ENCODE measurements at places on chromosomes 6 and 20.

DNA sequence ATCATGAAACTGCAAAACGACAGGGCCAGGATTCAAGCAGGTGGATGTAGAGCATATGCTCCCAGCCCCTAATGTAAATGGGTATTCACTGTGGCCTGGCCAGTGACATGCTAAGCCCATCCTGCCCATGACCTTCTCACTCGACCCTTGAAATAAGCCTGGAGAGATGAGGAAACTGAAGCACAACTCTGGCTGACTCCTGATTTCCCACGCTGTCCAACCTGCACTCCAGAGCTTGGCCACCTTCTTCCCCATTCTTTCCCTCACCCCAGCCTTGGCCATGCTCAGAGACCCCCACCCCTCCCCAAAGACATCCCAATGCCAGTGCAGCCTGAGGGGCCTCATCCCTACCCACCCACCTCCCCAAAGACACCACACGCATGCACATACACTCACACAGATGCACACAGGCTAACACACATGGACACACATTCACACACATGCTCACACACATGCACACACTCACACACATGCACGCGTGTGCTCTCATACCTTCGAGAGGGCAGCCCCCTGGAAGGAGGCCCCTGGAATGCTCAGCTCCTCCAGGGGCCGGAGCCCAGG, 12.4 kb downstream of the TFEB start:
- no peak for DNase-seq

- no peak for DNase-seq
Observed at GRCh38 chr6:160494576-160494975, 146.4 kb downstream of the SLC22A3 start.

GRCh38 chr6:53045891-53046673, 19.1 kb upstream of the FBXO9 start:
- DNase-seq: no peak

- no peak for DNase-seq
Observed at GRCh38 chr6:127812985-127813698, 87.7 kb downstream of the THEMIS start.

GRCh38 chr6:64874776-64875175, 832.2 kb downstream of the EYS start:
- no peak for DNase-seq

GRCh38 chr6:148364056-148364824, 21.6 kb downstream of the SASH1 start:
- DNase-seq: no peak

GRCh38 chr6:77650098-77650663, 2.7 kb upstream of the MEI4 start:
- no peak for DNase-seq

DNA sequence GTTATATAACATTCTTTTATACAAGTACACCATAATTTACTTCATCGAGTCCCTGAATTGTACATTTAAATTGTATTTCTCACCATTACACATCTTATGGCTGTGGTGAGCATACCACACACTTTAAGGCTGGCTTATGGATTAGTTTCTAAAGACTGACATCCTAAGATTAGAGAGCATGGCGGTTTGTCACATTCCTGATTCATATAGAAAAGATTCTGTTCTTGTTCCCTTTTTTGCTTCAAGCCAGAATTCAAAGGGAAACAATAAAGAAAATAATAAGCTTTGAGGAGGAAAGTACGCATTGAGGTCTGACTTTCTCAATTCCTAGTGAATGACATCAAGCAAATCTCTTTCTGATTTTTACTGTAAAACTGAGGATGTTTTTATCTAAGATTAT, 2.5 kb downstream of the BTN1A1 start:
- DNase-seq: no peak

DNA sequence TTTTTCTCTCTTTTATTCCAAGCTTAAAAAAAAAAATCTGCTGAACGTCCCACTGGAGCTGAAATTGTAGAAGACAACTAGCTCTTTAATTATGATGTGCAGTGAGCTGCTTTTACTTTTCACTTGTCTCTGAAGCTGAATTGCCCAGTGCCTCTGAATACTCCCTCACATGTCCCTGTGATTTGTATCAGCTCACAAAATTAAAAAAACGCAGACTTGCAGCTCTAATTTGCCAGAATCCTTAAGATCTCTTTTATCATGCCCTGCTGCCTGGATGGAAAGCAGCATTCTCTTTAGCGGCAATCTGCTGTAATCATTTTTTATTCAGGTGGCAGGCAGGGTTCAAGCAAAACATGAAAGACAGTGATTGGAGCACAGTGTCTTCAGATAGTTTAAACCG, 443.8 kb upstream of the SPTLC3 start:
- DNase-seq: no peak

DNA sequence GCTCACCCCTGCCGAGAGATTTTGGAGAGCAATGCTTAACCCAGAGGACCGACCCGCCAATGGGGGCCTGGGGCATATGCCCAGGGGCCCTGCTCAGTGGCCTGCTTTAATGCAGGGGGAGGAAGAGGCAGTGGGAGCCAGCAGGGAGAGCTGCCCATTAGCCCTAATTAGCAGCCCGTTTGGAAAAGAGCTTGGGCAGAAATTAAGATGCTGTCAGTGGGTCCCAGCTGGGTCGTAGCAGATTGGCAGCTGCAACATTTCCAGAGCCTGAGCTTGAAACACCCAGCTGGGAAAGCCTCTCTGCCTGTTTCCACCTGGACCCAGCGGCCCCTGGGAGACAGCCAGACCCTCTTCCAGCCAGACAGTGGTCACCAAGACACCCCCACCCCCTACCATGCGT, 39.5 kb downstream of the CD40 start:
- peak; percentile 25 for DNase-seq

- DNase-seq: no peak
Observed at GRCh38 chr6:113495521-113495920, 361.6 kb upstream of the MARCKS start.

- no peak for DNase-seq
Observed at GRCh38 chr20:62792940-62793756, 3.1 kb upstream of the MRGBP start.

DNA sequence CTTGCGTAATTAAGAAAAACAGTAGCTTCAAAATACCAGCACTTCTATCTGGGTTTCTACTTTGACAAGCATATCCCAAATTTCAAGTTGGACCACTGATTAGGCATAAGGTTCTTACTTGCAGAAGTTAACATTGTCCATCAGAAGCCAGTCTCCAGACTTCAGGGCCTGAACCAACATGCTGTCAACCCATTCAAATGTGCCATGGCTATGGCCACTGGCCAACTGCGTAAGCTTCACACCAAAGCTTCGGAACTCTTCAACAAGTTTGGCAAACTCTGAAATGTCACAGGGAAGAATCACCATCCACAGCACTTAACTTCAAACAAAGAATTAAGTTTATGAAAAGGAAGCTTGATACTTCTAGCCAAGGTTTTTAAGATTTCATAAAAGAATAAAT, 78.0 kb upstream of the LYRM2 start:
- DNase-seq: no peak

DNA sequence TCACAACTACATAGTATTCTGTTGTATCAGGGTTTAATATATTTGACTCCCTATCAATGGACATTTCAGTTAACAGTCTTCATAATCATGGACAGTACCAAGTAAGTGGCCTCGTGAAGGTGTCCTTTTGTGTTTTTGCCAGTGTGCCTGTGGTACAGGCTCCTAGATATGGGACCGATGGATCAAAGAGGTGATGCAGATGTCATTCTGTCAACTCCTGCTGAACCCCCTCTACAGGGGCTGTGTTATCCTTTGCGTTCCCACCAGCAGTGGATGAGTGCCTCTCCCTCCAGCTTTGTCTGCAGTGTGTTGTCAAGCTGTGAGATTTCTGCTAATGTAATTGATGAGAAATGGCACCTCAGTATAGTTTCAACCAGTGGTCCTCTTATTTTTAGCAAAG, 210.7 kb downstream of the QKI start:
- DNase-seq: no peak

GRCh38 chr20:46112430-46113112, 5.5 kb upstream of the CD40 start:
- no peak for DNase-seq

DNA sequence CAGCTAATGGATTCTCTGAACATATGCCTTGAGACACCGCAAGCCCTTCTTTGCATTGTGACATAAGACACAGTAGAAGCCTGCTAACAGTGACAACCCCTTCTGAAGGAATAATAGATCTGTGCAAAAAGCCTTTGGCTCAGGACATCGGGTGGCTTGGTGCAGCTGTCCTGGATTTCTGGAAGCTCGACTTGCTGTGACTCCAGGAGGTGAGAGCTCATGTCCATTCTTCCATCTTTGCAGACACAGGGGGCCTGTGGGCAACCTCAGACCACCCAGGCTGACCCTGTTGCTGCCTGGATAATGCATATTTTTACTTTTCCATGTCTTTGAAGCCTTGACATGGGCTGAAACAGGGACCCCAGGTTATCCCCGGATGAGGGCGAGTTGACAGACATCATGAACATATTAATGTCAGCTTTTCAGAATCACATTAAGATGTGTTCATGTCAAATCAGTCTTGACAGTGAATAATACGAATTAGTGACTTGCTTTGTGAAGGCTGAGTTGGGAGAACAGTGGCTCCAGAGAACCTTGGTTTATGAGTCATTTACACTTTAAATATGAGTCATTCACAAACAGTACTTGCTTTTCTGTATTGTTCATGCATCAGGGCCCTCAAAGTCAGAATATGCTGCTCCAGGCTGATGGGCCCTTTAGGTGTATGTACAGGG, 66.8 kb upstream of the IYD start:
- DNase-seq: no peak

GRCh38 chr6:9481292-9482029, 933.4 kb downstream of the TFAP2A start:
- no peak for DNase-seq

GRCh38 chr6:39819676-39820075, 27.5 kb downstream of the DAAM2 start:
- no peak for DNase-seq

DNA sequence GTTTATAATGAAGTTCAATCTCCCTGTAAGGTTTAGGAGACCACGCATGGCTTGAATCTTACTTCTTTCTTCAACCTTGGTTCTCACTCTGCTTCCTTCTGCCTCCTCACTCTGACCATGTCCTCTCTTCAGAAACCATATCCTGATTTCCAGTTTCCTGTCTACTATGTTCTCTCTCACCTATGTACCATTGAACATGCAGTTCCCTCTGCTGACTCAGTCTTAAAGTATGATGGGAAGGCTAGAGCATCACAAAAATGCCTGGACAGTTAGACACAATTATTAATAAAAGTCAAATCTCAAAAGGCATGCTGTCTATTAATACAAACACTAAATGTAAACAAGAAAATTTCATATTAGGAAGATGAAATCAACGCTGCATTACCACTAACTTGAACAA, 151.6 kb downstream of the PRKN start:
- DNase-seq: no peak

GRCh38 chr20:37590938-37591490, 63.3 kb upstream of the BLCAP start:
- DNase-seq: peak; percentile 63

GRCh38 chr6:143621876-143622605, 55.7 kb upstream of the PHACTR2 start:
- DNase-seq: no peak

GRCh38 chr6:52233975-52234823, 10.1 kb downstream of the IL17F start:
- DNase-seq: no peak

DNA sequence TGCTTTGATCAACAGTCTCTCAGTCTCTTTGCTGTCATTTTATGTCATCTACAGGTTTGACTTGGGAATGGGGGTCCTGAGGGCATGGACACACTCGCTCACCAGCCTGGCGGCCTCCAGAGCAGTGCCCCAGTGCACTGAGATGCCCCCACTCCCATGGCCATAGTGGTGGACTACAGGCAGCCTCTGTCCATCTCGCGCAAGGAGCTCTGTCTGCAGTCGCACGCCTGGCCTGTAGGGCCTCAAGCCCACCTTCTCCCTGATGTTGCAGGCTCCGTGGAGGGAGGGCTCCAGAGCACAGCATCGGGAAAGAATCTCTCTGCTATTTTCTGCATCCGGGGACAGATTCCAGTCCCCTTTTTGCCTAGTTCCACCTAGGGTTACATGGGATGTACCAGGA, 22.6 kb downstream of the DDO start:
- no peak for DNase-seq

DNA sequence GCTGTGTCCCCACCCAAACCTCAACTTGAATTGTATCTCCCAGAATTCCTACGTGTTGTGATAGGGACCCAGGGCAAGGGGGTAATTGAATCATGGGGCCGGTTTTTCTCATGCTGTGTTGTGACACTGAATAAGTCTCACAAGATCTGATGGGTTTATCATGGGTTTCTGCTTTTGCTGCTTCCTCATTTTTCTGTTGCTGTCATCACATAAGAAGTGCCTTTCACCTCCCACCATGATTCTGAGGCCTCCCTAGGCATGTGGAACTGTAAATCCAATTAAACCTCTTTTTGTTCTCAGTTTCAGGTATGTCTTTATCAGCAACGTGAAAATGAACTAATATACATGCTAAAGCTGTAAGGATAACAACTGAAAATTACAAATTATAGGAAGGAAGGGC, 88.3 kb downstream of the CDYL start:
- DNase-seq: no peak

- no peak for DNase-seq
Observed at GRCh38 chr6:149887343-149887742, 10.6 kb downstream of the RAET1E start.

DNA sequence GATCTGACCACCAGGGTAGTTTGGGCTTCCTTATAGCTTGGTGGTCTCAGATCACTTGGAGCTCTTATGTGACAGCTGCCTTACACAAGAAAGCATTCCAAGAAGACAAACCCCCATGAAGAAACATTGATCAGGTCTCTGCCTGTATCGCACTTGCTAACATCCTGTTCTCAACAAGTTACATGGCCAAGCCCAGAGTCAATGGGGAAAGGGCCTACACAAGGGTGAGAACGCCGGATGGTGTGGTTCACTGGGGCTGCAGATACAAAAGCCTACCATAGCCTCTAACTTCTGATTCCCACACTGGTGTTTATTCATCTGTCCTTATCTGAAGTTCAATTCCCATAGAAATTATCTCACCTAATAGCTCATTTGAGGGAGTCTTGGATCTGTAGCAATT, 235.5 kb downstream of the SYNDIG1 start:
- no peak for DNase-seq

DNA sequence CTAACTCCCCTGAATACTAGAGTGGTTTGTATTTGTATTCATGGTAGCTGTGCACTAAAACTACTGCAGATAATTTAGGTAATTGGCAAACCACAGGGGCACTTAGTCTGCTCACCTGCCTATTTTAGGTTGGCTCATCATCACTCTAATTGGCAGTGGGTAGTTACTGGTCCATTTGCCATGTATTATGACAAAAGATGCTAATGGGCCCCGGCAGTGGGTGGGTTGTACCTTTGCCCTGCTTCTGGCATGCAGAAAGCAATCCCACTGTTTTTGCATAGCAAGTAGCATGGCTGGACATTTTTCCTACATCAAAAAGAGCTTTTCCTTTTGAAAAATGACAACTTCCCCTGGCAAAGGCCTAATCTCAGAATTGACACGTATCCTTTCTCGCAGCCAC, 741.4 kb upstream of the MAP3K7 start:
- DNase-seq: no peak

- no peak for DNase-seq
Observed at GRCh38 chr6:82865461-82865860, 200.2 kb downstream of the UBE3D start.
